Iris pigment epithelial cell (primary cell): ENCODE measurements at places on chromosomes 2 and 18.

DNA sequence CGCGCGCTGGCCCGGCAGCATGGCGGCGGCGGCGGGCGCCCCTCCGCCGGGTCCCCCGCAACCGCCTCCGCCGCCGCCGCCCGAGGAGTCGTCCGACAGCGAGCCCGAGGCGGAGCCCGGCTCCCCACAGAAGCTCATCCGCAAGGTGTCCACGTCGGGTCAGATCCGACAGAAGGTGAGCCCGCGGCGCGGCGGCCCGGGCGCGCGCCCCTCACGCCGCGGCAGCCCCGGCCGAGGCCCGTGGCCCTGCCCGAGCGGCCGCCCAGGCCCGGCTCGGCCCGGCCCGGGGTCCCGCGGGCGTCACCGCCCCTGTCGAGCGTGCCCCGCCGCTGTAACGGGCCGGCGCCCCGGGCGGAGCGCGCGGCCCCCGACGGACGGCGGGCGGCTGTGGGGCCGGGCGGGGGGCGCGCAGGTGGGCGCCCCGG lies 218 bp downstream of the DGKD start:
- no peak for DNase-seq

GRCh38 chr2:101762451-101763171 lies 65.1 kb downstream of the MAP4K4 start:
- DNase-seq: no peak

- DNase-seq: no peak
Observed at GRCh38 chr2:162769066-162769465, 69.5 kb downstream of the KCNH7 start.

DNA sequence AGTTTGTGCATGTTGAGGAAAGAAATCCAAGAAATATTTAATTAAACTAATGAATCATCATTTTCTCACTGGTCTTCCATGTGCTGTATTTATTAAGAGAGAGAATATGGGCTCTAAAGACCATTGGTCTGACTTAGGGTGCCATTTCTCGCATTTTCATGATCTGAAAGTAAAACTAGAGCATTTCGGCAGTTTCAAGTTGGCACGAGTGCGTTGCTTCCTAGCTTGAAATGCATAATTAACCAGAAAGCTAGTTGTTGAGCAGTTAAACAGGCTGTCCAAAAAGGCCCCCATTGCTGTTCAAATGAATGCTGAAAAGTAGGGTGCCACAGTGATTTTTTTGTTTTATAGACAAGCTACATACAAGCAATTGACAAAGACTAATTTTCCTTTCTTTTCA lies 47.4 kb downstream of the SLC8A1 start:
- no peak for DNase-seq

DNA sequence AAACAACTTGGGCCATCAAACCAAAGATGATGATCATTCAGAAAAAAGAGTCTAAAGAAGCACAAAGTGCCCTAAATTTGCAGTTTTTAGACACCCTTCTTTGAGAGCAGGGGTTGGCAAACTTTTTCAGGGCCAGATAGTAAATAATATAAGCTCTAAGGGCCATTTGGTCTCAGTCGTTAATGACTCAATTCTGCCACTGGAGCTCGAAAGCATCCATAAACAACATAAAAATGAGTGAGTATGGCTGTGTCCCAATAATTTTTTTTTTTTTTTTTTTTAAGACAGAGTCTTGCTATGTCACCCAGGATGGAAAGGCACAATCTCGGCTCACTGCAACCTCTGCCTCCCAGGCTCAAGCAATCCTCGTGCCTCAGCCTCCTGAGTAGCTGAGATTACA lies 152.3 kb downstream of the DTNB start:
- DNase-seq: no peak

DNA sequence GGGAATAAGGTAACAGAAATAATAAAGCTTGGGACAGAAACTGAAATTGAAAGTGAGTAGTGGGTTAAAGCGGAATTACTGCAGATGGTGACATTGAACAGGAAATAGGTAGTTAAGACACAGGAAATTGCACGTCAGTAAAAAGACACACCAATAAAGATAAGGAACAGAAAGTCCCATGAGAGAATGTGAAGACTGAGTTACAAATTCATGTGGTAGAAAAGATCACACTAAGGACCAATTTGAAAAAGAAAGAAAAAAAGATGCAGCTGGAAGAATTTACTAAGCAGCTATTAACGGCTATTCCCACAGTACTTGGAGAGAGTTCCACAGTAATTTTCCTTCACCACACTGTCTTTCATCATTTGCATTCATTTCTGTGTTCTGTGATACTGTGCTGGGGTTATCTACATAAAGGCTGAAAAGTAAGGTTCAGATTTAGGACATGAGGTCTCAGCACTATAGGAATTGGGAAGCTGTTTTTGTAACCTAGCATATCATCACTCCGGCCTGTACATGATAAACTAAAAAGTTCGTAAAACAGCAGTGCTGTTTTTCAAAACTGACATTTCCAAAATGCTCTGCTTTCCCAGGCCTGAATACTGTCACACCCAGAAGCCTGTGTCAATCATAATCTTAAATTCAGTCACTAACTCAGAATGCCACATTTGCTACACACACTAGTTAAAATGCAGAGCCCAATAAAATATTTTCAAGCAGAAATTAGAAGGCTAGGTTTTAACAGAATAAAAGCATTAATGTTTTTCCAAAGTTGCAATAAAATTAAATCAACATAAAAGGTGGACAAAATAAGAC lies 42.9 kb downstream of the SRBD1 start:
- DNase-seq: peak; percentile 59

DNA sequence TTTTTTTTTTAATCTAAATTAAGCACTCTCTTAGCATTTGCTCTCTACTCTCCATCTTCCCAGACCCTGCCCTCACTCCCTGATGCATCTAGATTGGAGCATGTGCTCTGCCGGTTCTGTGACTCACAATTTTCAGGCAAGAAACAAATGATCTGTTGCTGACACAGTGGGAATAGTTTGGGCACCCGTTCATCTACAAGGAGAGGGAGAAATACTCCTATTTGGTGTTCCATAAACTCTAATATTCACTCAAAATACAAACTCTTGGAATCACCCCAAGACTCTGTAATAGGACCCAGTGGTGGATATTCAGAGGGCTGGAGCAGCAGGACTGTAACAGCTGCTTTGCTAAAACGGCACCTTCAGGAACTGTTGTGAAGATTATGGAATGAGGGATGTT lies 37.1 kb upstream of the LINC00305 start:
- no peak for DNase-seq

DNA sequence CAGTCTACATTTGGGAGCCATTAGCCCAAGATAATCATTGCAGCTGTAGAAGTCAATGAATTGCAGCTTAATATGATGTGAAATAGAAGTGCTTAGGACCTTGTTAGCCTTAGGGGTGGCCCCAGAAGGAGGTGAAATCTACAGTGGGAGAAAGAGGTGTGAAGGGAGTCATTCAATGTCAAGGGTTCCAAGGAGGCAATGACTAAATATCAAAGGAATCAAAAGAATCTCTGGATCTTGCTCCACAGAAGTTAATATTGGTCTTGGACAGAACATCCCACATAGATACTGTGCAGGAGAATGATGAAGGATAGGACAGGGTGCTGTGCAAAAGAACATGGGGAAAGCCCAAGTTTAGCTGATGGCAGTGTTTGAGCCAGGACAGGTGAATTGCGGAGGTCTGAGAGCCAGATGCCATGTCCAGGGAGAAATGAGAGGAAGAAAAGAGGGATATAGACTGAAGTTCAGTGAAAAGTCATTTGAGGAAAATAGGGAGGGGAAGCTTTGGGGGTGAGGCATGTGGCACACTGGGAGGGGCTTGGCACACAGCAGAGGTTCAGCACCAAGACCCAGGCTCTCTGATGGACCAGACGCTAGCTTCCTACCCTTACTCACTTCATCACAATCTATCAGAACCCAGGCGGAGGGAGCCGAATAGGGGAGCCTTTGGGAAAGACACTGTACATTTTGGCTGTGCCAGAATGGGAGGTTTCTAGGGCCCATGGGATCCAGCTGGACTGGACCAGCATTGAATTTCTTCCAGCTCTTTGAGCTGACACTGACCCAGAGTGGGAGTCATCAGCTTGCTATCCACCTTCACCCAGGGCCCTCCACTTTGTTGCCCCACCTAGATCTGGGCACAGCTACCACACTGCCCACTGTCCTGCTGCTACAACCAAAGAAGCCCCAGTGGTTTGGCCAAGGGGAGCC lies 2.2 kb downstream of the IL1F10 start:
- DNase-seq: no peak

DNA sequence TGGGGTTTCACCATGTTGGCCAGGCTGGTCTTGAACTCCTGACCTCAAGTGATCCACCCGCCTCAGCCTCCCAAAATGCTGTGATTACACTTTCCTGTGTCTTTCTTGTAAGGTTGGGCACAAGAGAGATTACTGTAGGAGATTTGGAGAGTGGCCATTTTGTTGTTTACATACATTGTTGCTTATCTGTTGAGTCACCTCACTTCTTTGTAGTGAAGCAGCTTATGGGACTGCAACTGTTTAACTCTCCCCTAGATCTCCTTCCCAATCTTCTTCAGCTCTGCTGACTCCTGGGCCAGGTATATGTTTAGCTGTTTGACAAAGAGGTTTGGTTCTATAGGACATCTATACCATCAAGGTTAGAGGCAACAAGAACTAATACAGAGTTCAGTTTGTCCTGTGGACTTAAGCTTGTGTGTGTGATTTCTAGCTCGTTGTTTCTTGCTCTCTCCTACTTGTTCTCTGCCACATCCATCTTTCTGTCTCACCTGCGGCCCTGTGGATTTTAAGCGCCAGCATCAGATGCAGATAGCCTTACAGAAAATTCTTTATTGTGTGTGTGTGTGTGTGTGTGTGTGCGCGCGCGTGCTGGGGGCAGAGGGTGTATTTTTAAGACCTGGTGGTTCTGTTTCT lies 95.4 kb downstream of the HAUS1 start:
- DNase-seq: peak; percentile 81

DNA sequence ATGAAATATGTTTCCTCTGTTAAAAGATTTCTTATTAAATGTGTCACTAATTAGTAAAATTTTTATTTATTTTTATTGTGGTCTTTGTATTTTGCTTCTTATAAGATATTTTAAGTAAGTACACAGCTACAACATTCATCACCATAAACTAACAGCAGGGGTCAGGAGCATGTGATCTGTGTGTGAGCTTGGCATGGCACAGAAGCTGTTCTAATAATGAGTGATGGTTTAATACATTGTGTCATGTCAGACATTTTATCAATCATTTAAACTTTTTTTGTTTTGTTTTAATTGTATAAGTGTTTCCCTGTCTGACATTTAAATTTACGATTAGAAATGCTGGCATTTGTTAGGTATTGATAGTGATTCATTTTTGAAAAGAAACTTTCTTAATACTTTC lies 585.4 kb downstream of the DSC3 start:
- DNase-seq: no peak

DNA sequence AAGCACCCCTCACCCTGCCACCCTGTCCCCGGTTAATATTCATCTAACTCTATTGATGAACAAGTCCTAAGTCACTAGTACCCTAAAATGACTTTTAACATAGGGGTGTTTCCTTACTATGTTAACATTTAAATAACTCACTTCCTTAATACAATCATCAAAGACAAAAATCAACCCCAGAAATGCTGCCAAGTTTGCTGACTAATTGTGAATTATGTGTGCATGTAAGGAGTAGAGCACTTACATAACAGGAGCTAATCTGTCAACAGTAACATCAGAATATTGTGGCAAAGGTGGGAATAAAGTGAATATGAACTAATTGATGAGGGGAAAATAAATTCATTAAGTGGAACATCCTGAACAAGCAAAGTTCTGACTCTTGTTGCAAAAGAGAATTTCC lies 81.4 kb upstream of the ERBB4 start:
- peak; percentile 59 for DNase-seq

DNA sequence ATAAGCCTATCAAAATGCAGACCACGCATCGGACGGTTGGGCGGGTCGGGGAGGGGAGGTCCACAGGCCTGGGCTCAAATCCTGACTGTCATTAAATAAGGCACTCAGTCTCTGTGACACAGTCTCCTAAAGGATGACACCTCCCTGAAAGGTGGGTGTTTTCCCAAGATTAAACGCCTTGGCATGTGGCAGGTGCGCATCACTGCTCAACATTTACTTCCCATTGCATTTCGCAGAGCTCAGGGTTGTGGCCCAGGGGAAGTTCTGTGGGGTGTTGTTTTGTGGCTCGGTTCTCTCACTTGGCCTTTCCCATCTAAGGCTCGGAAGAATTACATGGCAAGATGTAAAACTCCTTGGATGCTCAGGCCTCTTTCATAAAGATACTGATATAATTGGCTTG lies 107.4 kb downstream of the NCK2 start:
- DNase-seq: no peak

- peak; percentile 4 for DNase-seq
Observed at GRCh38 chr2:145927131-145927950, 1407.4 kb upstream of the ZEB2 start.

DNA sequence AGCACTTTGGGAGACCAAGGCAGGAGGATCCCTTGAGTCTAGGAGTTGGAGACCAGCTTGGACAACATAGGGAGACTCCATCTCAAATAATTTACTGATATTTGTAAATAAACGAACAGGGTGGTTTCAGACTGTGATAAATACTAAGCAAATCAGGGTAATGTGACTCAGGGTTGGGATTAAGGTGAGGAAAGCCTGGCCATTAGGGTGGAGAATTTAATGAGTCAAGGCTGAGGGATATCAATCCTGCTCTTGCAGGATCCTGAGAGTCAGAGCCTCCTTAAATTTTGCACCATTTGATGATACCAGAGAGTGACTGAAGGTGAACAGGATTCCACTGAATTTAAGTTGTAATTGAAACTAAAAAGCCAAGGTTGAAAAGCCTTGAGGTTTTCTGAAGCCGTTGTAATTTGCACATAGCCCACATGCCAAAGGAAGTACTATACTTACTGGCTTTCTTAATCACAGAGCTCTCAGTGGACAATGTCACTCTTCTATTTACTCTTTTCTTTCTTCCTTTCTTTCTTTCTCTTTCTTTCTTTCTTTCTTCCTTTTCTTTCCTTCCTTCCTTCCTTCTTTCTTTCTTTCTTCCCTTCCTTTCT lies 28.6 kb upstream of the AP1S3 start:
- DNase-seq: peak; percentile 38

- DNase-seq: no peak
Observed at GRCh38 chr18:6525604-6526003, 110.9 kb upstream of the L3MBTL4 start.

DNA sequence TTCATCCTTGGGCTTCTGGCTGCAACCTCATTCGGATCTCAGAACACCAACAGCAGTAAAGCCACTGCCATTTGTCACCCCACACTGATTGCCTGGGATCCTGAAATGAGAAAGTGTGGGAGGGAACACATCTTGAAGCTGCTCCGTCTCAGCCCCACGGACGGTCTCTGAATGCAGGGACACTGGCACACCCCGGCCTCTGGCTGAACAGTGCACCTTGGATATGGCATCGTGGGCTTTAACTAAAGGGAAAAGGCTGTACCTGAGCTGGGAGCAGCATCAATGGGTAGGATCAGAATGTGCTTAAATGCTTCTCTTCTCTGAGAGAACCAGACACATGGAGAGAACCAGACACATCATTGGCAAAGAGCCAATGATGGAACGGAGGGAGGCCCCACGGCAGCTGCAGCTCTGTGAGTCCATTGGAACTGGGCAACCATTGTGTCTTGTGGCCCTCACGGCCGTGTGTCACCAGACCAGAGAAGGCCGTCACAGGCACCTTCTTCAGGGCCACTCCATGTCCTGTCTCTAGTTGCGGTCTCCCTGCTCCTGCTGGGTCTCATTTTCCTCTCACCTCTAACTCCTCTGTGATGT lies 193.4 kb upstream of the MYT1L start:
- no peak for DNase-seq

GRCh38 chr2:58959996-58960395 lies 718.9 kb upstream of the FANCL start:
- no peak for DNase-seq

GRCh38 chr2:158359846-158360245 lies 96.7 kb downstream of the CCDC148 start:
- peak; percentile 43 for DNase-seq

- no peak for DNase-seq
Observed at GRCh38 chr2:16609786-16610185, 55.8 kb downstream of the CYRIA start.

- DNase-seq: no peak
Observed at GRCh38 chr2:72993933-72994280, 76.6 kb downstream of the EMX1 start.
